ENCODE measurements at places on chromosomes 12 and 14.

- DNase-seq, result no peak
These were observed 7.8 kb upstream of the ITGB7 start for GRCh38 chr12:53214687-53215455.

DNA sequence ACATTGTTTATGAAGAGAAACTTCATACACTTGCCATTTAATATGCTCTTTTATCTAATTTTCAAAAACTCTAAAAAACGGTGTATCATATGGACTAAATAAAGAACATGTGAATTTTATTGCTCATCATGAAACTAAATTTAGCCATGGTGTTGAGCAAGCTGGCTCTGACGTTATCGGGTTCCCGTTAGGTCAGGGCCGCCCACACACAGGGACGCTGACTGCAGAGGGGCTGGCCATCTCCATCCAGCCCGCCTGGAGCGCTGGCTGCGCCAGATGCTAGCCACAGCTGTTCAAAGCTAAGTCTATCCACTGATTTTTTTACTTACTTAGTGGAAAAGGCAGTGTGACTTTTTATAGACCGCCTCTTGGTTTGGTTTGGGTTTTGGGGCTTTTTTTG is 36.5 kb upstream of the DYNC1H1 start:
- no peak for DNase-seq

GRCh38 chr14:72941286-72941985 is 15.2 kb downstream of the DCAF4 start:
- no peak for DNase-seq

DNA sequence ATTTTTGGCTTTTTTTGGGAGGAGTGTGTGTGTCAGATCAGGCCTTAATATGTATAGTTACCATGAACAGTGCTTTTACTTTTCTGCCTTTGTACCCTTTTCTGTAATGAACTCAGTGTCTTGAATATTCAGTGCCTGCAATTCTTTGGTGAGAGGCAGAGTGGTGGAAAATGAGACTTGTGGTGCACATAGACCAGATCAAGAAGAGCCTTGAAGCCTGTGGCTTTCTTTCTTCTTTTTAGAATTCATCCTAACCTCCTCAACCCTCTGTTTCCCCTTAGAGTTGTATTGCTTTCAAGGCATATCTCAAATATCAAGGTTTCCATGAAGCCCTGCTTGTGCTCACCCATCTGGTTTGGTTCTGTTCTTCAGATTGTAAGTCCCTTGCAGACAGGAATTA is 2.6 kb downstream of the YLPM1 start:
- DNase-seq, result peak; percentile 23

DNA sequence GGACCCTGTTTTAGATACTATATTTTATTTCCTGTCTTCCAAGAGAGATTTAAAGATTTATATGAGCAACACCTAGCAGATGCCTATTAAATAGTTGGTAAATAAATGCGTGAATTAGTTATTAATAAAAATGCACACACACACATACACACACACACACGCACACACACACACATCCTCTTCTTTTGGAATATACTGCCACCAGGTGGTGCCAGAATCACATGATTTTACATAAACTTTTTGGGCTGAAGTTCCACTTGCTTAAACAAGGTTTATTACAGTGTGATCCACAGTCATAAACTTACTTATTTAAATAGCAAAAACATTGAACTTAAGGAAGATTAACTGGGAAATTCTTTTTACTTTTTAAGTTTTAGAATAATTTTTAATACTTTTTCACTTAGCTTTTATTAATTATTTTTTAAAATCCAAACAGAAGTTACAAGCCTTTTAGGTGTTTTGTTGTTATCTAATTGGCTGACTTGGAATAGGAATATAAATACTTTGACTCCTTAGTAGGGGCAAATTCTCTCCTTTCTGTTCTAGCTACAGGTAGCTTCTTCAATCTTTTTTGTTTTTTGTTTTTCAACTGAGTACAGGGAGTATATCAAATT is 17.5 kb downstream of the RAD51B start:
- no peak for DNase-seq

- DNase-seq, result no peak
These were observed 36.1 kb upstream of the ANKRD9 start for GRCh38 chr14:102545461-102546265.

DNA sequence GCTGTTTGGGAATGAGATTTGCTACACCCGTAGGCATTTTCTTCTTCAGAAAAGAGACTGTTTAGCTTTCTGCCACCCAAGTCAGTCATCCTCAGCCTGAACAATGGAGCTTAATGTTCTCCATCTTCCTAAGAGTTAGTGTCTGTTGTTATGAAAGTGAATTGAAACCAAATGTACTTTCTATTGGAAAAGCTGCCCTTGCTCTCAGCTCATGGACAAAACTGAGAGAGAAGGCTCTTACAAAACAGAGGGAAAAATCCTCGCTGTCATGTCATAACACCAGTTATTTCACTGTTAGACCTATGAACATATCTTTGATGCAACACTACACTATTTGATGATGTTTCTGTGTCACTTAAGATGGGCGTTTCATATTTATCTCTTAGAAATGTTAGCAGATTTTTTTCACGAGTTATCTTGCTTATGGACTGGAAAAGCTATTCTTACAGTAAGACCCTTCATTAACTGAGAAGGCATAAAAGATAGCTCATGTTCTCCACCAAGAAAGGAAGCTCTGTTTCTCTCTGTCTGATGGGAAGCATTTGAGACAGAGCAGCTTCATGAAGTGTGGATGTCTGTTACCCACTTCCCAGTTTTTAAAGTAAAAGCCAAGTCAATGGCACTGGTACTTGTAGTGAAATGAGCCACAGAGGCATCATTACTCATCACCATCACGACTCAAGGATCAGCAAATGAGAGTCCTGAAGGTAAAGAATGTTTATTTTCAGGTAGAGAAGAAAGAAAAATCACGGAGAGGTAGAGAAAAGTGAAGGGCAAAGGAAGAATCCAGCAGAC is 483.9 kb downstream of the ZFP36L1 start:
- no peak for DNase-seq

GRCh38 chr12:125890971-125891370 is 825.7 kb downstream of the AACS start:
- DNase-seq, result no peak

DNA sequence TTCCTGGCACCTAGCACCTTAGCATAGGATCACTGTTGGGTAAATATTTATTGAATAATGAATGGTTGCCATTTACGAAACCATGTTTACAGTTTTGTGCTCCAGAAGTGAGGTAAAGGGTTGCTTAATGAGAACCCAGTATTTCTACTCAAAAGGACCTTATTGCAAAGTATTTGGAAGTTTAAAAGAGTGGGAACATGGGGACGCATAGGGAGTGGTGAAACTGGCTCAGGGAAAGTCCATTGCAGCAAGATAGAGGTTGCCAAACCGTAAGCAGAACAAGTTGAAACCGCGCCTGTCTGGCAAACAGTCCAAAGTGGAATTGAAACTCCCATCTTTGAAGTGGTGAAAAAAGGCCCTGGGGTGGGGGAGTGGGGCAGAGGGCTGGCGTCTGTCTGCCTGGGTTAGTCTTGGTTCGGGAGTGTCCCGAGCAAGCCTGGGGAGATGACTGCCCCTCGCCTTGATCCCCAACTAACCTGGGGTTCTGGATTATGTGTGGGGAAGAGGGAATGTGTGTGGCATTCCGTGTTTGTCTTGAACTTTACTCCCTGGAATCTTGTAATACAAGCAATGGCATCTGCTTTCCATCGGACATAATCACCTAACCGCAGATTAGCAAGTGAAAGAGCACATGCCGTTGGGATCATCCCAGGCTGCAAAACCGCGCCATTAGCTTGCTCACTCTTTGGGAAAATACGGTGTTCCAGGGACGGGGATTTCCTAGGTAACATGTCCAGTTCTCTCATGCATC is 7.2 kb downstream of the ALDH2 start:
- DNase-seq, result no peak

DNA sequence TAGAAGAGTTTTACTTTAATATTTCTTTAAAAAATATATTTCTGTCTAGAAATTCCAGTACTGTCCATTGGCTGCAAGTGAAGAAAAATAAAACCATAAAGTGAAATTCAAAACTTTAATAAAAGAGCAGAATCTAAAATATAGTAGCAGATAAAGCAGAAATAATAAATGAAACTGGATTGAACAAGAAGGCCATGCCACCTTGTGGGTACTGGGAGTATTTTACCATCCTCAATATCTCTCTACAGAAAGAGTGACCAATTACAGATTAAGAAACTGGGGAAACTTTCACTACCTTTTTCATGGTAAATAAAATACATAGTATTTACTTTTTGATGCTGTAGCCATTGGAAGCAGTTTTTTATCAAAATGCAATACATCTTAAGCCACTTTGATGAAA is 220.5 kb downstream of the BCAT1 start:
- DNase-seq, result no peak

DNA sequence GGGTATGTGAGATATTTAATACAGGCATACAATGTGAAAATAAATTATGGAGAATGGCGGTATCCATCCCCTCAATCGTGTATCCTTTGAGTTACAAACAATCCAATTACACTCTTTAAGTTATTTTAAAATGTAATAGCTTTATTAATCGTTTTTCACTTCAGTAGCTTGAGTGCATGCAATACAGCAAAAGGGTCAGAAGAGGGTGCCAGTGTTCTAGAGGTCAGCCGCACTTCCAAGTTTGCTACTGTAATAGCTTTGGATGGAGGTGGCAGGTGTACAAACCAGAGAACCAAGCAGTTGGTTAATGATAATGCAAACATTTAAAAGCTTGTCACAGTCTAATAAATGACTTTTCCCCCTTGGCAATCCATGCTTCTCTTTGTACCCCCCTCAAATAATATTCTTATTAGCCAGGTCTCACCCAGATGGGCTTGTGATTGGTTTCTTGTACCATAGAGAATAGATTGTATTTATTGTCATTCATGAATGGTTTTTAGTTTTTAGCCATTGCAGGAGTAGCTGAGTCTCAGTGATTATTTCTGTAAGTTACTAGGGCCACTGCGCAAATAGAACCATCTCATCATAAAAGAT is 127.0 kb downstream of the ERC1 start:
- peak; percentile 60 for DNase-seq

DNA sequence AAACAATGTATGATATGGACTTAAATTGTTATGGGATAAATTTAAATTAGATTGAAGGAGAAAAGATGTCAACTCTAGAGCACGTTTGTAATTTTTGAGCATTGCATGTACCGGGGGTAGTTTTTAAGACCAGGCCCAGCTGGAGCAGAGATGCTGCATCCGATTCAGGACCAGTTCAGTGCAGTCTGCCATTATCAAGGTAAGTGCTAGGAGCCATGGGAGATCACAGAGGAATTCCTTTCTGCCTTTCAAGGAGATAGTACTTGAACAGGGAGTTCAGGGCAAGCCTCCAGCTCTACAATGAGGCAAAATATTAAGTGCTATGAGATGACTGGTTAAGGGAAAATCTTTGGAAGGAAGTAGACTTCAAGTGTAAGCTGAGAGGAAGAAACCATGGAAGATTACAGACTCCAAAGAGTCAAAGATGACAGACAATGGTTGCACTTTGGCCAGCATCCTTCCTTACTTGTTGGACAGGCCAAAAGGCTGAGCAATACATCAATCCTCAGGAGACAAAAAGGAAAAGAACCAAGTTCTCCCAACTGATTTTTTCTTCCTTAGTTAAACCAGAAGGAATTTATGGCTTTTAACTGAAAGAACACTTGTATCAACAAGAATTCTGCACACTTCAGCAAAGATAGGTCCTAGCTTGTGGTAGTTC is 113.2 kb upstream of the HIF1A start:
- DNase-seq, result no peak

DNA sequence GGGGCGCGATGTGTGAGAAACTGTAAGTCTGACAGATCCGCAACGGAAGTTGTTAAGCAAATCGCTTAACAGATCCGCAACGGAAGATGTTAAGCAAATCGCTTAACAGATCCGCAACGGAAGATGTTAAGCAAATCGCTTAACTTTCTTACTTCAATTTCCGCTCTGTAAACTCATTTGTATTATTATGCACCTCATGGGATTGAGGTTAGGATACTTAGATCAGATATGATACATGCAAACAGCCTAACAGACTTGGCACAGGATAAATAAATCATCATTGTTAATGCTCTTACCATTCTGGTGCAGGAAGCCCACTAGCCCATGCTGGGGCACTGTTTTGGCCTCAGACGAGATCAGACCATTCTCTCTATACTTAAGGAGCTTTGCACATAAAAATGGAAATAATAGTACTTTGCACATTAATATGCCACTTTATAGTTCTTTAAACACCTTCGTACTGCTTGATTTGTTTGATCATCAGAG is 399 bp downstream of the NCAPD2 start:
- no peak for DNase-seq

GRCh38 chr14:32453857-32454810 is 125.0 kb downstream of the AKAP6 start:
- no peak for DNase-seq

- DNase-seq, result no peak
These were observed 2.2 kb downstream of the FIGNL2 start for GRCh38 chr12:51846271-51846691.

DNA sequence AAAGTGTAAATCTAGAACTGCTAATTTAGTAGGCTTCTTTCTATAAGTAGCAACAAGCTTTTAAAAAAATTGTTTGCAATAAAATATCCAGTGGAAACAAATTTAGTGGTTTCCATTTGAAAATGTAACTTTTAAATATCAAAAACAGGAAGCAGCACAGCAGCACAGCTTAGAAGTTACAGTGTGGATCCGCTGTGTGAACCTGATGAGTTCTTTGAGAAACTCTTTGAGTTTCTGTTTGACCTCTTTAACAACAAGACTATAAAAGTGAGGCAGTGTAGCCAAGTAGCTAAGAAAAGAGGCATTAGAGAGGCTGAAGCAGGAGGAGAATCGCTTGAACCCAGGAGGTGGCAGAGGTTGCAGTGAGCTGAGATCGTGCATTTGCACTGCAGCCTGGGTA is 178.3 kb downstream of the NAV3 start:
- no peak for DNase-seq

DNA sequence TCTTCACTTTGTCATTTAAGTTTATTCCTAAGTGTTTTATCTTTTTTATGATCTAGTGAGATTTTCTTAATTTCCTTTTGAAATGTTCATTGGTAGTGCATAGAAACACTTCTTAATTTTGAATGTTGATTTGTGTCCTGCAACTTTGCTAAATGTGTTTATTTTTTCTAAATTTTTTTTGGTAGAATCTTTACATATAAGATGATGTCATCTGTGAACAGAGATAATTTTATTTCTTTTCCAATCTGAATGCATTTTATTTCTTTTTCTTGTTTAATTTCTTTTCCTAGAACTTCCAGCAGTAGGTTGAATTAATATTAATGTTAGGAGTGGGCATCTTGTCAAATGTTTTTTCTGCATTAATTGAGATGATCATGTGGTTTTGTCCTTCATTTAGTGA is 42.1 kb downstream of the SLCO1B3 start:
- no peak for DNase-seq

All from thymus (tissue), 14 donors.